HFFc6 (cell line): ENCODE measurements at places on chromosomes 3 and 15.
A peak's percentile ranks its signal among the peaks of the same experiment; 100 is the strongest.

- H3K27ac ChIP-seq, result peak overlapping the region; percentile 27; the same call in 1 of the 2 replicates
- peaks cover 39% of the 10 kb centered on the region for H3K36me3 ChIP-seq
- peaks cover 28% of the 10 kb centered on the region for H3K4me1 ChIP-seq
- no peak overlapping the region for H3K4me3 ChIP-seq
- H3K27me3 ChIP-seq, result no peaks in the 10 kb centered on the region
- peak; percentile 42 for DNase-seq
Measured at GRCh38 chr15:89123181-89123525, 34.9 kb downstream of the ABHD2 start.

DNA sequence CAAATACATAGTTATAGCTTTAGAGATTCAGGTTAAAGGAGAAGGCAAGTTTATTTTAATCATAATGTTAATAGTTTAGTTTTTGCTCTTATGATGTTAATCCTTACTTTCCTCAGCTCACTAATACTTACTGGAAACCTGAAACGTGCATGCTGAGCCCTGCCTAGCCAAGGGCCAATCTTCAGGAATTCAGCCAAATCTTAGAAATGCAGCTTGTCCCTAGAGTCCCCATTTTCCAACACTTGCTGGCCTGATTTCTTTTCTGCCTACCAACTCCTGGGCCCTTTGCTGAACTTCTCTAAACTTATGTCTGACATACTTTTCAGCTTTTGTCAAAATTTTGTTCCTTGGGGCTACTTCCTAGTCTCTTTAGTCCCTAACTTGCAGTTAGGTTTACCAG is 22.8 kb downstream of the BCHE start:
- H3K4me3 ChIP-seq, result no peak overlapping the region
- DNase-seq, result no peak
- H3K27ac ChIP-seq, result no peak overlapping the region
- no peaks in the 10 kb centered on the region for H3K36me3 ChIP-seq
- H3K27me3 ChIP-seq, result no peaks in the 10 kb centered on the region

DNA sequence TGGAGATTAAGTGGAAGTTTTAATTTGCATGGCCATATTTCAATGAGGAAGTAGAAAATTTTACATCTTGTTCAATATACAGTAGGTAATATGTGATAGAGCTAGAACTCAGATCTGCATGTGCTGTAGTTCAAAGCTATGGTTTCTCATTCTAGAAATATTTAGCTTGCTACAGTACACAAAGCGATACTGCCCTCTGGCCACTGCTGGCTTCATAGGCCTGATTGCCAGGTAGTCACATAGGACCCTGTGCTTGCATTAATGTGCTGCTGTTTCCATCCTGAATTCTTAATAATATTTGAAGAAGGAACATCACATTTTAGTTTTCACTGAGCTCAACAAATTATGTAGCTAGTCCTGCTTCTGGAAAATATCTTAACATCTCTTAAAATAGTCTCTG is 87.0 kb downstream of the PLSCR2 start:
- no peaks in the 10 kb centered on the region for H3K4me1 ChIP-seq
- H3K27ac ChIP-seq, result no peak overlapping the region
- DNase-seq, result peak; percentile 19
- H3K36me3 ChIP-seq, result no peaks in the 10 kb centered on the region
- H3K27me3 ChIP-seq, result no peaks in the 10 kb centered on the region; the same call in 1 of the 2 replicates
- no peak overlapping the region for H3K4me3 ChIP-seq

GRCh38 chr3:63067999-63068645 is 192.9 kb upstream of the CADPS start:
- no peak overlapping the region for H3K27ac ChIP-seq
- DNase-seq, result no peak
- no peaks in the 10 kb centered on the region for H3K4me1 ChIP-seq
- H3K4me3 ChIP-seq, result no peak overlapping the region

DNA sequence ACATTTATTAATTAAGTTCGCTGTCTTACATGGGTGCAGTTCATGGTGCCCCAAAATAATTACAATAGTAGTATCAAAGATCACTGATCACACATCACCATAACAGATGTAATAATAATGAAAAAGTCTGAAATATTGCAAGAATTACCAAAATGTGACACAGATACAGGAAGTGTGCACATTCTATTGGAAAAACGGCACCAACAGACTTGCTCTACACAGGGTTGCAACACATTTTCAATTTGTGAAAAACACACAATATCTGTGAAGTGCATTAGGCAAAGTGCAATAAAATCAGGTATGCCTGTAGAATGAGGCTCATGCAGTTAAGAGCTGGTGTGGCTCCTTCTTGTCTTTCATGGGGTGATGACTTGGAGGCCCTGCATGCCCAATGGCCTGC is 265.8 kb downstream of the RPLP1 start:
- no peaks in the 10 kb centered on the region for H3K36me3 ChIP-seq
